ENCODE measurements at places on chromosomes 12 and 14. TPM values are rescaled to one million over a fixed set of nuclear protein-coding genes. Genes with fewer than 3 reads are reported as not detected.

Gene SPIC
- not detected for total RNA-seq

- H3K4me1 ChIP-seq: no peaks in the 10 kb centered on the region
- H3K27ac ChIP-seq: no peak overlapping the region
- DNase-seq: no peak
- H3K4me3 ChIP-seq: no peak overlapping the region
- no peaks in the 10 kb centered on the region for H3K27me3 ChIP-seq
Measured at GRCh38 chr12:106389151-106389550, 31.6 kb downstream of the POLR3B start.

DNA sequence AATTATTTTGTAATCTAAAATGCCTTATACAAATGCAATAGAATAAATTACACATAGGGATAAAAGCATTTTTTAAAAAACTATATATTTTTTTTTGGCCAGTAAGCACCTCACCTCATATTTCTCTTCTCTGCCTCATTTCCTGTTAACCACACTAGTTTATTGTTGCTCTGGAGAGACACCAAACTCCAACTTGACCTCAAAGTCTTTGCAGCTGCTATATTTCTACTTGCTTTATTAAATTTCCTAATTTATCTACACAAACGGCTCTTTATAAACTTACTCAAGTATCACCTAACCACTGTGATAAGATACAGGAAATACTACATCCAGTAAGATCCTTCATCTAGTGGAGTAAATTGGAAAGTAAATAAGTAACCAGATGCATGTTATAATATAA lies 622.3 kb downstream of the C12orf50 start:
- H3K4me1 ChIP-seq: no peaks in the 10 kb centered on the region
- DNase-seq: no peak
- no peak overlapping the region for H3K4me3 ChIP-seq
- no peaks in the 10 kb centered on the region for H3K36me3 ChIP-seq

GRCh38 chr12:15206831-15207389 lies 14.3 kb downstream of the RERG start:
- H3K4me3 ChIP-seq: no peak overlapping the region
- no peak for DNase-seq
- H3K27ac ChIP-seq: no peak overlapping the region
- H3K4me1 ChIP-seq: no peaks in the 10 kb centered on the region
- H3K27me3 ChIP-seq: no peaks in the 10 kb centered on the region

DNA sequence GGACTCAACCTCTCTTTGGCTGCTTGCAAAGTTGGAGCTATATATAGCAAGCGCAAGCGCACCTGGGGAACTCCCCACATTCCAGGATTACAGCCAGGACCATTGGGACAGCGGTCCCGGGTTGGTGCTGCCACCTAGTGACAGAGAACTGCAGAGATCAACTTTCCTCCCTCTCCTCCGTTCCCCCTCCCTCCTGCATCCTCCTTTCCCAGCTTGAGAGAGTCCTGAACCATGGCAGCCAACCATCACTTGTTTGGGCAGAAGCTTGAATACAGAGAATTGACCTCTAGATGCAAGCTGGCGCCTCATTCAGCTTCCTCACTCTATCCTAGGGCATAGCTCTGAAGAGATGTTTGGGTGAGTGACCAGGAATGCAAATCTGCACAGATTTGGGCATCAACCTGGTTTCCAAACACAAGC lies 17.4 kb upstream of the FLVCR2 start:
- H3K4me1 ChIP-seq: no peaks in the 10 kb centered on the region
- no peak overlapping the region for H3K4me3 ChIP-seq
- H3K27ac ChIP-seq: no peak overlapping the region
- H3K36me3 ChIP-seq: no peaks in the 10 kb centered on the region

DNA sequence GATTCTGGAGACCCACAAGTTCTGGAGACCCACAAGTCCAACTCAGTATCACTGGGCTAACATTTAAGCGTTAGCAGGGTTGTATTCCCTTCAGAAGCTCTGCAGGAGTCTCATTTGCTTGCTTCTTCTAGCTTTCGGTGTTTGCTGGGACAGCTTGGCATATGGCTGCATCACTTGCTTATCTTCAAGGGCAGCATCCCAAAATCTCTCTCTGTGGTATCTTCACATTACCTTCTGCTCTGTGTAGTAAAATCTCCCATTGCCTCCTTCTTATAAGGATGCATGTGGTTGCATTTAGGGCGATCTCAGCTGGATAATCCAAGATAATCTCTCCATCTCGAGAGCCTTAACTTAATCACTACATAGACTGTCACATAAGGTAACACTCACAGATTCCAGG lies 7.3 kb upstream of the CNTN1 start:
- no peak overlapping the region for H3K4me3 ChIP-seq
- no peak overlapping the region for H3K27ac ChIP-seq
- DNase-seq: no peak

DNA sequence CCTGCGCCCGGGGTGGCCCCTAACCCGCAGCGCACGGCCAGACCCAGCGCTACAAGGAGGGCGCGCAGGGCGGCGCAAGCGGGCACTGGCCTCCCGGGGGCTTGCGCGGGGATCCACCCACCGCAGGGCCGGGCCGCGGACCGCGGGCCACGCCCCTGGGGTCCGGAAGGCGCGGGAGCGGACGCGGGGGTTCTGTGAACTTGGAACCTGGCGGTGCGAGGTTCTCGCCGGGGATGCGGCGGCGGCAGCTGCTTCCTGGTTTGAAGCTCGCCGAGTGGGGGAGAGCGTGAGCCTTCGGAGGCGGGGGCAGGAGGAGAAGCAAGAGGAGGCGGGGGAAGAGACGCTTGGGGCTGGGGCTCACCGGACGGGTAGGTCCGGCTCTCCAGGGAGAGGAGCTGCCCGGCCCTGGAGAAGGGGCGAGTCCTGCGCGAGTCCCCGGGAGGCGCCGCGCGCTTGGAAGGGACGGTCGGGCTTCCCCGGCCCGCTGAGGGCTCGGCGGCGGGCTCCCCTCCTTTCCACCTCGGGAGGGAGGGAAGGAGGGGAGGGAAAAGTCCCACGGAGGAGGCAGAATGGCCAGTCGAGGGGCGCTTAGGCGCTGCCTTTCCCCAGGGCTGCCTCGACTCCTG lies at the start of gene PRKCH:
PRKCH (plus strand) TSS at position 195 of the 626 bp plus-strand sequence. CDS start 523 bp downstream, outside the sequence.
- no peaks in the 10 kb centered on the region for H3K27me3 ChIP-seq
- peak within 1 kb of the TSS; percentile 49 for H3K4me3 ChIP-seq
- no peaks in the 10 kb centered on the region for H3K4me1 ChIP-seq
- no peaks in the 10 kb centered on the region for H3K36me3 ChIP-seq

Gene DDX11
- 88.9 TPM for total RNA-seq

Data from K562 (cell line).